ENCODE measurements at places on chromosomes 2 and 18.

- DNase-seq = no peak
Measured at GRCh38 chr2:27710640-27711430, 47.1 kb downstream of the SLC4A1AP start.

- no peak for DNase-seq
Measured at GRCh38 chr18:49322765-49323490, 137.5 kb downstream of the DYM start.

GRCh38 chr2:44362207-44363015, 664 bp downstream of the CAMKMT start:
- no peak for DNase-seq

DNA sequence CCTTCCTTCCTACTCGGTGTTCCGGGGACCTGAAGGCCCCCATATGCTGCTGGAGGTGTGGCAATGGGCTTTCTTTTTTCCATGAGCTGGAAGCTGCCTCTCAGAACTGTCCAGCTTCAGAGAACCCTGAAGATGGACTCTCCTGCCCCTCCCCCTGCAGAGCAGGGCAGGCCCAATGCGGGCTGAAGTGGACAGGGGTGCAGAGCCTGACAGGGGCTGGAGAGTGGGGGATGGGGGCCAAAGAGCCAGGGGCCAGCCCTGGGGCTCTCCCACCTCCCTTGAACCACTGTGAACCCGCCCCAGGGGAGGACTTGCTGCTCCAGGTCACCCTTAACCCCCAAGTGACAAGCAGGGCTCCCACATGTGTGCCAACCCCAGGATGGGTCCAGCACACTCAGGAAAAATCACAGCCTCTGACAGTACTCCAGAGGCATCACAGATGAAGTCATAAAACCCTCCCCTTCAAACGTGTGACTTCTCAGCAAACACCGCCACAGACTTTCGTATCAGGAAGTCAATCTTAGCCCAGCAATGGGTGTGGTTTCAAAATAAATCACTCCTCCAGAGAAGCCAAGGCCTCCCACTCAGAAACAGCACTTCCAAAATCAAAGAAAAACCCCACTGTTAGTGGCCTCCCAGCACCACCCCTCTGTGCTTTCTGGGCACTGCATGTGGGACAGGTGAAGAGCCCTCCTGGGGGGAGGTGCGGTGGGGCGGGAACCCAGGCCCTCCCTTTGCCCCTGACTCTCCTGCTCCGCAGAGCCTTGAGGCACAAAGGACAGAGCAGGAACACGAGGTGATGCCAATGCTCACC, 135.8 kb downstream of the HDAC4 start:
- no peak for DNase-seq

- DNase-seq = peak; percentile 77
Measured at GRCh38 chr2:113282747-113283533, 4.2 kb upstream of the PAX8 start.

DNA sequence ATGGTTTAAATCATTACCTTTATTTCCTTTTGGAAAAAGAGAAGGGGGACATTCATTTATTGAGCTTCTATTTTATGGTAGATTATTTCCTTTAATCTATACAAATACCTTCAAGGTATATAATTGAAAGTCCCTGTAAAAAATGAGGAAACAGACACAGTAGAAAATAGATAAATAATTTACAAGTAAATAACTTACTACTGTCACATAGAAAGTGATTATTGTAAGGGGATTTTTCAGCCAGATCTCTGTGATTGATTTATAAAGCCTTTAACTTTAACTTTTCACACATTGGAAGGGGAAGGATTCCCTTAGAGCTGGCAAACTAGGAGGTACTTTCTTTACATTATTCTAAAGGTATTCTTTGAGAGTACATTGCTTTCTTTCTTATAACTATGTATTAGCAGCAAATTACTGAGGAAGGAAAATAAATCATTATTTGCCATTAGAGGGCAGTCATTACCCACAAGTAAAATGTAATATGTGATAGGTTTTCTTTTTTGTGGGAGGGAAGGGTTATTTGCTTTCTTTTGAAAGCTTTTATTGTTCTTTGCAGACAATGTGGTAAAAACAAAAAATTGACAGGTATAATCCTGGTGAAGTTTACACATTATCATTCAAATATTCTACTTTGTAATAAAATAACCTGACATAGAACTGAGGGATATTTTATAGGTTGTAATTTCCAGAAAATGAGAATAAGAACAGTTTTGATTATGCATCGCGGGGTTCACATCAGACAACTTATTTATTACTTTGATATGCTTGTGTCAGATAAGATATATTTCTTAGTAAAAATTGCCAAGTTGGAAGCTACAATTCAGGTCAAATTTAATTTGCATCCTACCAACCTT, 24.8 kb upstream of the RPE start:
- DNase-seq = no peak

DNA sequence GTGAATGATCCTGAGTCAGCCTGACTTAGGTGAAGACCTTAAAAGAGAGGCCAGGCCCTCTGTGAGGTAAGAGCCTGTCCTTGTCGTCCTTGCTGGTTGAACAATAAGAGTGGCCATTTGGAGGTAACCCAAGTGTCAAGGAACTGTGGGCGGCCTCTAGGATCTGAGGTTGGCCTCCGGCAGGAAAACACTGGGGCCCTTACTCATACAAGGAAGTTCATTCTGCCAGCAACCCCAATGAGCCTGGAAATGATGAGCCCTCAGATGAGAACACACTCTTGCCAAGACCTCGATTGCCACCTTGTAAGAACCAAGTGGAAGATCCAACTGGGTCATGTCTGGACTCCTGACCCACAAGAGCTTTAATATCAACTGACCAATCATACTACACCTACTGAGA, 95.5 kb upstream of the LRATD1 start:
- no peak for DNase-seq

DNA sequence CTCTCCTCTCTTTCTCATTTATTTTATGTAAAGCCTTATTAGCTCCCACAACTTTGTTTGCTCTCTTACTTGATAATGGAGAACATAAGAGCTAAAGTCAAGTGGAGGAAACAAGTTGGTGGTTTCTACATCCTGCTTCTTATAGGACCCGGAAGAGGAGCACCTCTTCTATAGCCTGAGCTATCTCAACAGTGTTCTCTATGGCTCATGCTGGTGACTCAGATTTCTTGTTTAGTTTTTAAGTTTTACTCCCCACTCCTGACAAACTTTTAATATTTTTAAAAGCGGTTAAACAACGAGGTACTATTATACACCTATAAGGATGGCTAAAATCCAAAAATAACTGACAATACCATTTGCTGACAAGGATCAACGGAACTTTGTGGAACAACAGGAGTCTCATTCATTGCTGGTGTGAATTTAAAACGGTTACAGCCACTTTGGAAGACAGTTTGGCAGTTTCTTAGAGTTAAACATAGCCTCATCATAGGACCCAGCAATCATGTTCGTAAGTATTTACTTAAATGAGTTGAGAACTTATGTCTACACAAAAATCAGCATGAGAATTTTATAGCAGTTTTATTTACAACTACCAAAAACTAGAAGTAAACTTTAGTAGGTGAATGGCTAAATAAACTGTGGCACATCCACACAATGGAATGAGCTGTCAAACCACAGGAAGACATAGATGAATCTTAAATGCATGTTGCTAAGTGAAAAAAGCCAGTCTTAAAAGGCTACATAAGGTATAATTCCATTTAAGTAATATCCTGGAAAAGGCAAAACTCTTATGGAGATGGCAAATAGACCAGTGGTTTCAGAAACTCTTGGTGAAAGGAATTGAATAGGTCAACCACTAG, 12.7 kb upstream of the CDC42EP3 start:
- DNase-seq = no peak

- DNase-seq = peak; percentile 88
Measured at GRCh38 chr2:219309278-219309677, at the start of gene PTPRN. PTPRN (minus strand) TSS chr2:219309401; CDS start chr2:219309332, 69 bp downstream.

- peak; percentile 54 for DNase-seq
Measured at GRCh38 chr2:71348302-71348701, 16.7 kb downstream of the ZNF638 start.

DNA sequence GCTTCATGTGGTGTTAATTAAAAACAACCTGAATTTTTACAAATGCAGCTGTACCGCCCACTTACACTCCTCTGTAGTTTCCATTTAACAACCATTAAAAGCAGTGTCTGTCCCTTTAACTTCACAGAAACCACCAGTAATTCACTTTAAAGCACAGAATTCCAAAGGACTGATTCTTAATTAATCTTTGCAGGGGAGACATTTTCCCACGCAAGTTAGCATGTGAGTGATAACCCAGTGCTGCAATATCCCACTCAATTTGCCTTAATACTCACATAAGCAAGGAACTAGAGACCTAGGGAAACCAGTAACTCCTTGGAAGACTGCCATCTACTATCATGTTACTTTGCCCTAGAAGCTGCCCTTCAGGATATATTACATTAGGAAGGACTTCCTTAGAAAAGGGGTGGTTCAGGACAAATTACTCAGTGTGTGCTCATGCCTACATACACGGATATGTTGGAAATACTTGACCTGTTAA, 102.3 kb downstream of the OSR1 start:
- DNase-seq = no peak

- DNase-seq = no peak
Measured at GRCh38 chr2:55163941-55164390, 68.1 kb downstream of the CLHC1 start.

DNA sequence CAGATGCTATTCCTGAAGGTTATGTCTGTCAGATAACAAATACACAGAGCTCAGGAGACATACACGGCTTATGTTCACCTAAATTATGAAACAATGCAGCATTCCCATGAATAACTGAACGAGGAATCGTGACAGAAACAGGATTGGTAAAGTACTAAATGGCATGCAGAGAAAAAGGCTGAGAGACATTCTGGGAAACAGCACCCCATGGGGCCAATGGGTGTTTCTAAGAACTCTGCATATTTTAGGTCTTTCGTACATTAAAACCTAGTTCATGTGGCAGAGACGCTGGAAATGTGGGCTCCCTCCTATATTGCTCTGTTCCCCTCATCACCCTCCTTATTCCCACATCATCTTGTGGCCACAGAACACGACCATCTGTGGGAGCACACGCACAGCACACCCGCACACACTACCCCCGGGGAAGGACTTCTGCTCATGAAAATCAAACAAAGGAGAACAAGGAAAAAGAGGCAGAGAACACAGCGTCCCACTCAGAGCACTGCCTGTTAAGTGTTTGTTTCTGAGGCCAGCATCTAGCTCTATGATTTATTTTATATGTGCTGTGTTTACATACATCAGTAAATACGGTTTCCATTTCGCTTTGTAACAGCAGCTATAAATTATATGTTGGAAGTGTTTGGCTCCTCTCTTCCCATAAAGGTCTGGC, 143.6 kb downstream of the AFF3 start:
- DNase-seq = no peak

DNA sequence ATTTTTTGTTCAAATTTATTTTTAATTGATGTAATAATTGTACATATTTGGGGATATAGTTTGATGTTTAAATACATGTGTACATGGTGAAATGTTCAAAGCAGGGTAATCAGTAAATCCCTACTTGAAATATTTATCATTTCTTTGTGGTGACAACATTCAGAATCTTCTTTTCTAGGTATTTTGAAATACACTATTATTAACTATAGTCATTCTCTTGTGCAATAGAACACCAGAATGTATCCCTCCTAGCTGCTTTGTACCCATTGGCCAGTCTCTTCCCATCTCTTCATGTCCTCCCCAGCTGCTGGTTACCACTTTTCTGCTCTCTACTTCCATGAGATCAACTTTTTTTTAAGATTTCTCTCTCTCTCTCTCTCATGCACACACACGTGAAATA, 126.5 kb downstream of the ZNF407 start:
- no peak for DNase-seq

- no peak for DNase-seq
Measured at GRCh38 chr2:181594322-181594721, 62.6 kb downstream of the CERKL start.

DNA sequence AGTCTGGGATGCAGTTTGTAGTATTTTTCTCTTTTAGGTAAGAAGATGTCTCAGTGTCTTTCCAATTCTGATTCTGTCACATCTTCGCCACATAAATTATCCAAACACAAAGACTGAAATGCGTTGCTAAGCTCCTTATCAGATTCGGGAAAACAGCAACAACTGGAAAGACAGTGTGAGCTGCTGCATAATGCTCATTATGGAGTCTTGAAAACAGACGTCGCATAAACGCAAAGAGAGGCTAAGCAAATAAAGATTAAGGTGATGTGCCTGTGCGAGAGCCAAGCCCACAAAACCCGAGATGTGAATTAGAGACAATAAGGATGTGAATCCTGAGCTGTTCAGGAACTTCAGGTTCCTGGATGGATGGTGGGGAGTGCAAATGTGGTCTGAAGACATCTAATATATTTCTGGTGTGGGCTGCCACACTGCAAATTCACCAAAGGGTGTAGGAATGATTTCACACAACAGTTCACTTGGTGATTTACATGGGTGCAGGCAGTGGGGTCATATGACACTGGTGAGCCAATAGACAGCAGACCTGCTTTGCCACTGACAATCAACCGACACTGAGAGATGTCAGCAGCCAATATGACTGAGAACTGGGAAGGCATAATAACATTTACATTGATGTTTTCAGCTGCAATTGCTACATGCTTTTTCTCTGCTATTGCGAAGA, 195.8 kb downstream of the MTX2 start:
- peak; percentile 54 for DNase-seq

GRCh38 chr18:78658531-78658930, 321.1 kb upstream of the SALL3 start:
- DNase-seq = no peak

GRCh38 chr2:31297751-31298150, 63.8 kb downstream of the EHD3 start:
- peak; percentile 45 for DNase-seq

GRCh38 chr18:70205421-70206397, at the start of gene RTTN:
RTTN (minus strand) TSS chr18:70205687; CDS start chr18:70205658, 29 bp downstream.
- peak; percentile 98 for DNase-seq

- no peak for DNase-seq
Measured at GRCh38 chr2:144645083-144645778, 125.3 kb upstream of the ZEB2 start.

- no peak for DNase-seq
Measured at GRCh38 chr2:190529486-190530247, 4.9 kb downstream of the NEMP2 start.

DNA sequence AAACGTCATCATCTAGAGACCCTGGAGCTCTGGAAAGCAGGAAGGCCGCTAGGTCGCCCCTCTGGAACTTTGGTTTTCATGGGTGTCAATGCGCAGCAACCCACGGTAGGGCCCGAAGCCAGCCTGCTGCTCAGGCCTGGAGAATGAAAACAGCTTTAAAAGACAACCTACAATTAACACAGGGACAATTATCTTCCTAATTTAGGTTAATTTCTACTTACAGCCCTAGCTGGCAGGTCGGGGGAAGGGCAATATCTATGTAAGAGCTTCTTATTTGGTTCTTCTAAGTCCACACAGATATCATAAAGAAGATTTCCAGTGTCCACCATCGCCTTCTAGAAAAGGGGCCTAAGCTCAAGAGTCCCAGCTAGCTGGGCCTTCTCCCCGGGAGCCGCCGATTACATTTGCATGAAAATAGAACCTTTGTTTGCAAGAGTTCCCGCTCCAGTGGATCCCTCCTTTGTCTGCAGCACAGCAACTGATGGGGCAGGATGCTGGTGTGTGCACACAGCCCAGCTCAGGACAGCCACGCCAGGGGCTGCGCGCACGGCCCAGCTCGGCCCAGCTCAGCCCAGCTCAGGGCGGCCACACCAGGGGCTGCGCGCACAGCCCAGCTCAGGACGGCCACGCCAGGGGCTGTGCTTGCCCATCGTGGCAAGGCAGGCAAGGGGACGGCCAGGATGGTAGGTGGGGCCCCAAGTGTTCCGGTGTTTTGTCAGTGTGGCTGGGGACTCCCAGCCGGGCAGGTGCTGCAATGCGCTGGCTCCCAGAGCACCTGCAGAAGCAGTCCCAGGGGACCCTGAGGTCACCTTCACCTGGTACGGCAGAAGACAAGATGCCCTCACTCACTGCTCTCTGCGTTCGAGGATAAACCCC, 109.1 kb downstream of the HDAC4 start:
- peak; percentile 91 for DNase-seq

GRCh38 chr2:239322416-239323086, 78.3 kb downstream of the HDAC4 start:
- DNase-seq = peak; percentile 18
